Activated T-cell treated with anti-CD3 and anti-CD28 coated beads, Interleukin-2, amount 50 U/mL, for 72 hours (primary cell): ENCODE measurements at places on chromosomes 11 and 22.

- no peak for DNase-seq
These were observed 77.9 kb upstream of the OR5AK2 start for GRCh38 chr11:56910785-56911184.

- no peak for DNase-seq
These were observed 3.5 kb downstream of the IGF2 start for GRCh38 chr11:2135648-2136201.

DNA sequence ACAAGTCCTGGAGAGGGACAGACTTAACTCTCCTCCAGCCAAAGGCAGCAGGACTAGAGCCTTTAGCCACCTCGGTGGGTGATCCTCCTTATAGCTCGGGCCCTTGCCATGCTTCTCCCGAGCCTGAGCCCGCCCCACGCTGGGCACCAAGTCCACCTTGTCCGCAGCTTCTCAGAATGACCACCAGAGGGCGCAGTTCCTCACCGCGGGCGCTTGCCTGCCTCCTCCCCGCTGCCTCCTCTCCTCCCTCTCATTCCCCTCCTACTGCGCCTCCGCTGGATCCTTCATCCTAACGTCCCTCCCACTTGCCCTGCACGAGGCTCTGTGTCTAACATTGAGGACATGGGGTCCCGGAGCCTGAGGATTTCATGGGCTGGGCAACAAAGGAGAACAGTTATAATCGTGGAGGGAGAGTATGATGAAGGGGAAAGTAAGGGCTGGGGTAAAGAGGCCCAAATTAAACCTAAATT lies 11.3 kb upstream of the MOGAT2 start:
- DNase-seq = peak; percentile 67

- DNase-seq = no peak
These were observed 132.3 kb downstream of the OPCML start for GRCh38 chr11:133399855-133400625.

DNA sequence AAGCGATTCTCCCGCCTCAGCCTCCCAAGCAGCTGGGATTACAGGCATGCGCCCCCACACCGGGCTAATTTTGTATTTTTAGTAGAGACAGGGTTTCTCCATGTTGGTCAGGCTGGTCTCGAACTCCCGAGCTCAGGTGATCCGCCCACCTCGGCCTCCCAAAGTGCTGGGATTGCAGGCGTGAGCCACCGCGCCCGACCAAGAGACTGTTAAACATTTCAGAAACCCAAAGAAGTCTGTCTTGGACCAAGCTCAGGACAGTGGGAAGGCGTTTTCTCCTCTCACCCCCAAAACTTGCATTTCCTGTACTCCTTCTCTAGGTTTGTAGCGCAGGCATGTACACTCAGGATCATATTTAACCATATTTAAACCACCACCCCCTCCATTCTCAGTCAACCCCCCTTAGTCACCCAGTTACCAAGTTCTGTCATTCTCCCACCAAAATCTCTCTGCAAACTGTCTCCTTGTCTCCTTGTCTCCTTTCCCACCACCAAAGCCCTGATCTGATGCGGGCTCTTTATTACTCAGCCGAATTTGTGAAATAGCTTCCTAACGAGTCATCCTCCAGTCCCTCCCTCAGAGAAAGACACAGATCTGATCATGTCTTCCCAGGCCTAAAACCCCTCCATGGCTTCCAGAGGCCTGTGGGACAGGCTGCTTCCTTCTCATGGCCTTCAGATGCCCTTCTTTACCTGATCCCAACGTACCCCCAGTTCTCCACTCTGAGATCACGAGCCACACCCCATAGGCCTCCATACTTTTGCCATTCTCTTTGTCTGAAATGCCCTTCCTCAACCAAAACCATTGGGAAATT lies 29.0 kb upstream of the CREB3L1 start:
- DNase-seq = peak; percentile 10

- DNase-seq = no peak
These were observed 387.5 kb upstream of the NARS2 start for GRCh38 chr11:78961937-78962701.

DNA sequence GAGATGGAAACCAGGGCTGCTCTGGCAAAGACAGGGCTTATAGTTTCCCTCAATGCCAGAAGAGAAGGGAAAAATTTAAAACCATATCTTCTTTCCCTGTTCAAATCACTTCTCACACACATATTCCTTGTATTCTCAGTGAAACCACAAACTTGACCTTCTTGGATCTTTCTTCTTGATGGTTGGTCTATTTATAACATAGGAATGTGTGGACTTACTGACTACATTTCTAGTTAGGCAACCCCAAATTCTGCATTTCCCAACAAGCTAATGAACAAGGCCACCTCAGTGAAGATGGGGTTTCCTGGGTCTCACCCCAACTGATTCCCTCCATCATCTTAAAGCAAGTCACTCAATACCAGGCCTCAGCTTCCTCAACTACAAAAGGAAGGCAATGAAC lies 3.8 kb upstream of the QSER1 start:
- DNase-seq = no peak

- no peak for DNase-seq
These were observed 627.6 kb downstream of the NTM start for GRCh38 chr11:131998020-131998419.

GRCh38 chr22:46023558-46023981 lies 46.6 kb upstream of the WNT7B start:
- no peak for DNase-seq

DNA sequence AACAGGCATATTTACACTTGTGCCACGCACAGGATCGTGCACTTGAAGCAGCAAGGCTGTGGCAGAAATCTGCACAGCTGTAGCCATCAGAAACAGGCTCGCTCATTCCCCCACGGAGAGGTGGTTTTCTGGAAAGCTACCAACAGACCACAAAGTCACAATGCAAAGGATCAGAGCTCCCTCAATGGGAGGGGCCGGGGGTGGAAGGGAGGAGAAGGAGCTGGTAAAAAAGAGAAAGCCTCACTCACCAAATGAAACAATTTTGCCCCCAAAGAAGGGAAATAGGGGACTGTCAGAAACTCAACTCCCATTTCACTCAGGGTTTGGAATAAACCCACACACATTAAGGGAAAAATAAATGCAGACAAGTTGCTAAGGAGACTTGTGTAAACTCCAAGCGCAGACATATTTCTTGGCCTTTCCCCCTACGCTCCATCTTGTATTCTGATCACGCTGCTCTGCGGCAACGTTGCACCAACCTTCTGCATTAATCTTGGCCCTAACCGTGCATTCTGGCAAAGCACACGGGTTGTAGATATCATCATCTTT lies 43.2 kb upstream of the BLID start:
- DNase-seq = no peak

DNA sequence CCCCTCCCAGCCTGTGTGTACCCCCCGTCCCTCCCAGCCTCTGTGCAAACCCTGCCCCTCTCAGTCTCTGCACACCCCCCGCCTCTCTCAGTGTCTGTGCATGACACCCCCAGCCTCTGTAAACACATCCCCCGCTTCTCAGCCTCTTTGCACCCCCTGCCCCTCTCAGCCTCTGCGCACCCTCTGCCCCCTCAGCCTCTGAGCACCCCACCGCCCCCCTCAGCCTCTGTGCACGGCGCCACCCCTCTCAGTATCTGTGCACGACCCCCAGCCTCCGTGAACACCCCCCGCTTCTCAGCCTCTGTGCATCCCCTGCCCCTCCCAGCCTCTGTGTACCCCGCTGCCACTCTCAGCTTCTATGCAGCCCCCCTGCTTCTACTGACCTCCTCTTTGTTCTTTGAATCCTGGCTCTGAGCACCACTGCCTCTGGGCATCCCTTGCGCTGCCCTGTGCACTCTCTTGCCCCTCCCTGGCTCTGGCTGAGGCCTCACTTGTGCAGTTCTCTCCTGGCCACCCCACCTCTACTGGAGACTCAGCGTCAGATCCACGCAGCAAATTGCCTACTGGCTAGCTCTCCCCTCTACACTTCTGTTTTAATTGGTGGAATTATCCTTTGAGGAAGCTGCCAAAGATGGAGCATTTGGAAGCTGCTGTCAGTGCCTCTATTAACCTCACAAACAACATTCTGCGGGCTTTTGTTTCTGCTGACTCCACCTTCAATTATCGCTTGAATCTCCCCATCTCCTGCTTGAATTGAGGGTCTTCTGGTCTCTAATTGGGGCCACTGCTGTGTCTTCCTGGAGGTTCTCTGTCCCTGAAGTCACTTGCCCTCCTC lies 838.6 kb downstream of the TBC1D22A start:
- no peak for DNase-seq

DNA sequence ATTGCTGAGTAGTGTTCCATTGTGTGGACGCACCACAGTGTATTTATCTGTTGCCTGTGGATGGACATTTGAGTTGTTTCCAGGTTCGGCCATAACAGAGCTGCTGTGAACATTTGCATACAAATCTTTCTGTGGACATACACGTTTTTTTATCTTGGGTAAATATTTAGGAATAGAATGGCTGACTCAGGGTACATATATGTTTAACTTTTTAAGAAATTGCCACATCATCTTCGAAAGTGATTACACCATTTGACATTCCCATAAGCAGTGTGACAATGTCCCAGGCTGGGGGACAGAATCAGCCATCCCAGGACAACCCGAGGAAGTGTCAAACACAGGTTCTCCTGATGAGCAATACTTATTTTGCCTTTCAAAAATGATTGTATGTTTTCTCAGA lies 87.9 kb downstream of the OSBP2 start:
- DNase-seq = no peak

DNA sequence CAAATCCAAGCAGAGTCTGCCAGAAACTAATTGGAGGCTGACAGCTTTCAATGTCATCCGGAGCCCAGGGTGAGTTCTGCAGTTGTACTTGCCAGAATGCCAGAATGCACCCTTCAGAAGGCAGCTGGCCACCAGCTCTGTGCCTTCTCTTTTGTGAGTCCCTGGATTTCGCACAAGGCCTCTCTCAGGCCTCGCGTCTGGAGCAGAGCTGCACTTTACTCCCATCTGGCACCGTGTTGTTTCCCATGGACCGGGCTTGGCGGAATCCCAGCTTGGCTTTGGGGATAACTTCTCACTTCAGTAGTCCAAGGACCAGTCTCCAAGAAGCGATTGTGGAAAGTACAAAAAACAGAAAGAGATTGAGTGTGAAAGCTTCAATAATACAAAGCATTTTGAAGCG lies 451.3 kb upstream of the KIRREL3 start:
- DNase-seq = no peak

GRCh38 chr11:27287205-27287604 lies 75.8 kb downstream of the CCDC34 start:
- no peak for DNase-seq

DNA sequence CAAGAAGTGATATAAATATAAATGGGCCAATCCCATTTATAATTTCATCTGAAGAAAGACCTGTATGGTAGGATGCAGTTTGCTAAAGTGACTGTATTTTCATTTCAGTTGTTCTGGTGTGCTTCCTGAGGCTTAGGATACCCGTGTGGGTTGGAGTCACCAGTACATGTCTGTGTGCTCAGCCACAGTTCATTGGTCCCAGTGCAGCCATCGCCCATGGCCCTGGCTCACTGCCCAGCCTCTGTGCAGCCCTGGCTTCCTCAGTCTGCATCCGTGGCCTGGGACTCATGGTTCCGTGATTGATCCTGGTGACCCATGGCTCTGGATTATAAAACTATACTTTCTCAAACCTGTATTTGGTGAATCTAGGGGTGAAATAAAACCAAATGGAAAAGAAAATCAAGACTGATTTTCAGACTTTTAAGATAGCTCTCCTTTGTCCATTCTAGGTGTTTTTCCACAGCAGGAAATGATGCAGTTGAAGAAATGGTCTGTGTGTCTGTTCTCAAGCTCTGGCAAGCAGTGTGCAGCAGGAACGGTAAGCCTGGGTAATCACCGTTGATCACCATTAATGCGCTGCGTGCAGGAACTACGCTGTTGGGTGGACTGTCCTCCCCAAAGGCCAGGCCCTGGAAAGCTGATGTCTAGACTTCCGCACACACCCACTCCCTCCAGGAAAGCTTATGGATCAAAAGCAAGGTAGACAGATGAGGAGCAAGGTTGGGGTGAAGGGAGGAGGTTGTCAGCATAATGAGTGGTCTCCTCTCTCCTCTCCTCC lies 27.2 kb downstream of the TTC12 start:
- no peak for DNase-seq

DNA sequence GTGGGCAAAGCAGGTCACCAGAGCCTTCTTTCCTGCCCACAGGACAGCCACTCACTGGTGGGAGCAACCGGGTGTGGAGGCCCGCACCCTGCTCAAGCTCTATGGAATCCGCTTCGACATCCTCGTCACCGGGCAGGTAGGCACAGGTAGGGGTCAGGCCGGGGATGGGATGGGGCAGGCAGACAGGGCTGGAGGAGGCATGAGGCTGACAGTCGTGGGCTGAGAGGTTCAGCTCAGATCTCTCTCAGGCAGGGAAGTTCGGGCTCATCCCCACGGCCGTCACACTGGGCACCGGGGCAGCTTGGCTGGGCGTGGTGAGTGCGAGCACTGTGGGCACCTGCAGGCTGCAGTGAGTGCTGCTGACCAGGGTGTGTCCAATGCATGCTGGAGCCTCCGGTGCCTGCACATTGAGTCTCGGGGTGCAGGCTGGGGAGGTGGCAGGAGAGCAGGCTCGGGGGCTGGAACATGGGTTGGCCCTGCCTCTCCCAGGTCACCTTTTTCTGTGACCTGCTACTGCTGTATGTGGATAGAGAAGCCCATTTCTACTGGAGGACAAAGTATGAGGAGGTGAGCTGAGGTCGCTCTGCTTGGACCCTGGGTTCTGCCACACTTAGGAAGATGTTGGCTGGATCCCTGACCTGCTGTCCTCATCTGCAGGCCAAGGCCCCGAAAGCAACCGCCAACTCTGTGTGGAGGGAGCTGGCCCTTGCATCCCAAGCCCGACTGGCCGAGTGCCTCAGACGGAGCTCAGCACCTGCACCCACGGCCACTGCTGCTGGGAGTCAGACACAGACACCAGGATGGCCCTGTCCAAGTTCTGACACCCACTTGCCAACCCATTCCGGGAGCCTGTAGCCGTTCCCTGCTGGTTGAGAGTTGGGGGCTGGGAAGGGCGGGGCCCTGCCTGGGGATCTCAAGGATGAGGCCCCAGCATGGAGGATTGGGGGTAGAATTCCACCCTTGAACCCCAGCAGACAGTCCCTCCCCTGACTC lies 6.3 kb downstream of the SLC7A4 start:
- DNase-seq = no peak

DNA sequence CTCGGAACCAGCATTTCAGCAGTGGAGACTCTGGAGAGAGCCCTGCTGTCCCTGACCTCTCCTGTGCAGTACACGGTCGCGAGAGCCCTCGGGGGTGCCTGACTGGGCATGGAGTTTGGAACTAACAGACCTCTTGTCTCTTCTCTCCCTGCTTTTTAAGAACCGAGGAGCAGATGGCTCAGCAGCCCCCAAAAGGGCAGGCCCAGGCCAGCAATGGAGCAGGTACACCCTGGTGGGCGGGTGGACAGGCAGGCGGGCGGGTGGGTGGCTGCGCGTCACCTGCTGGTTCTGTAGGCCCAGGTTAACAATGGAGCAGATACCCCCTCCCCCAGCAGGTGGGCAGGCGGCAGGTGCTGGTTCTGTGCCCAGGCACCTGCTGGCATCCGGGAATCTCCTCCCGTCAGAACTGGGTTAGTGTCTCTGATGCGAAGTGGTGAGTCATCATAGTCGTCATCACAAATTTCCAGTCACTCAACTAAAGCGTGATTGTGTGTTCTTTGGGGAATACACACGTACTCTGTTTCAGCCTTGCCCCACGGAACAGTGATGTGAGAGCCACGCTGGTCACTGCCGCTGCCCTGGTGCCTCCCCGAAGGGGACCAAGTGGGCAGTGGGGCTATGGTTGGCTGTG lies 41.1 kb downstream of the GRAMD4 start:
- DNase-seq = peak; percentile 63

GRCh38 chr11:65870706-65871681 lies 1.6 kb downstream of the EFEMP2 start:
- DNase-seq = no peak
